ENCODE measurements at places on chromosomes 1 and 21.

DNA sequence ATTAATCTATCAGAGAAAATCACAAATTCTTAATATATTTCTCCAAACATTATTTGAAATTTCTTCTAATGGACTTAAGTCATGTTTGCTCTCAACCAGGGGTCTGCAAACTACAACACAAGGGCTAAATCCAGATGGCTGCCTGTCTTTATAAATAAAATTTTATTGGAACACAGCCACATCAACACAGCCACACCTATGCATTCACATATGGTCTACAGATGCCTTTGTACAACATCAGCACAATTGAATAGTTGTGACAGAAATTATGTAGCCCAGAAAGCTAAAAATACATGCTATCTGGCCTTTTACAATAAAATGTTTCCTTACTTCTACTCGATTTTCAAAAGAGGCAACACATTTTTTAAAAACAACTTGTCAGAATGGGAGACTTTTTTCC lies 103.9 kb downstream of the DPYD start:
- no peak for DNase-seq

DNA sequence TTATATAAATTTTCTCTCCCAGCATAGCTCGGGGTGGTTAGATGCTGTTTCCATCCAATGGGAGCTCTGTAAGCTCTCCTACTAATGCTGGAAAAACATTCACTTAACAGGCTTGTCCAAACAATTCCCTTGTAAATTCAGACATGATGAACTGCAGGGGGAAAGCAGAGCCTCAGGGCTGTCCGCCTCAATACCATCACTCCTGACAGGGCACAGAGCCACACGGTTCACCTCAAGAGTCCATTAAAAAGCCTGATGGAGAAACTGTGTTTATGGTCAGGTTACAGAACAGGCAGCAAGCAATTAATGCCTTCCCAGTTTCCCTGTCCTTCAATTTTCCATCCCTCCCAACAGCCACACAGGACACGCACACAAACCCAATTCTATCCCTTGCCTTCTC lies 171.0 kb downstream of the BRINP2 start:
- no peak for DNase-seq

- no peak for DNase-seq
Measured at GRCh38 chr1:220699044-220699443, 8.9 kb downstream of the C1orf115 start.

DNA sequence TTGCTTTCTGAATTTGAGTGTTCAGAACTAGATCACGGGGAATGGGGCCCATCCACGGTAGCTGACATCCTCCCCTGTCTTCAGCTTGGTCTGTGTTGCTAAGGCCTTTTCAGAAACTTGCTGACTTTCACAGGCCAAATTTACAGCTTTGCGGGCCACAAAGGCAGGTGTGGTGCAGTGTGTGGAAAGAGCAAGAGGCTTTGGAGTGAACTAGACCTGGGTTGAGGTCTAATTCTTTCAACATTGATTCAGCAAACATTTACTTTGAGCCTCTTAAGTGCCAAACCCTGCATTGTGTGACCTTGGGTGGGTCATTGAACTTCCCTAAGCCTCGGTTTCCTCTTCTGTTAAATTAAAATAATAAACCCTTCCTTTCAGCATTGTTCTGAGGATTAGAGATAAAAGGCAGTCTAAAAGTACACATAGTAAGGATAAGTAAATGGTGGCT lies 24.3 kb downstream of the STPG1 start:
- no peak for DNase-seq

DNA sequence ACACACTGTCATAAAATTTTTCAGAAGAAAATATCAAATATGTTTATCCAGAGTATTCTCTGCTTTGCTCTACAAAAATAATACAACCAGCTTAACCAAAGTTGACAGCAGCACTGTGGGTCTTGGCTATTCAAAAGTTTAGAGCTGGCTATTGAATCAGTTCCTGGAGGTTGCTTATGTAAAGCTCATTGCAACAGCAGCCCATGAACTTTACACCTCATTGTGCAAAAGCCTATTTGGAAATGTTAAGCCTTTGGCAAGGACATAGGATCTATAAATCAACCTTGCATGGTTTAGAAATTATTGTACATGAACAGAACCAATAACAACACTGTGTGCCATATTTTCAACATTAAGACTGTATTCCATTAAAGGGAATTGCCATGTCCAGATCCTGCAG lies 714.9 kb downstream of the ADGRL2 start:
- DNase-seq: no peak

- DNase-seq: no peak
Measured at GRCh38 chr21:39339231-39339630, 9.7 kb downstream of the HMGN1 start.

All from brain pericyte (primary cell).